ENCODE measurements at places on chromosomes 13 and 19. TPM values are rescaled to one million over a fixed set of nuclear protein-coding genes. Genes with fewer than 3 reads are reported as not detected.

The EHD2 gene
- 105 TPM for polyA plus RNA-seq

The HNRNPM gene
- 187 TPM for polyA plus RNA-seq

The ZNF226 gene
- polyA plus RNA-seq, result 21.5 TPM

The PRR20E gene
- polyA plus RNA-seq, result not detected

The TUBB4A gene
- 0.24 TPM for polyA plus RNA-seq

The C5AR1 gene
- 1.9 TPM for polyA plus RNA-seq

The ANGPTL4 gene
- polyA plus RNA-seq, result 2.9 TPM

The LMTK3 gene
- polyA plus RNA-seq, result 0.07 TPM

The ERICH6B gene
- polyA plus RNA-seq, result 1.4 TPM

The MAP4K1 gene
- 13.7 TPM for polyA plus RNA-seq

The VRK3 gene
- polyA plus RNA-seq, result 31.7 TPM

The VSTM2B gene
- polyA plus RNA-seq, result 0.26 TPM

The ISYNA1 gene
- 113 TPM for polyA plus RNA-seq

The SERPINE3 gene
- polyA plus RNA-seq, result 0.09 TPM

The LILRB1 gene
- polyA plus RNA-seq, result 0.71 TPM

The ACER1 gene
- not detected for polyA plus RNA-seq

The PROSER1 gene
- polyA plus RNA-seq, result 32.1 TPM

The ALG11 gene
- polyA plus RNA-seq, result not detected

The KIR3DL1 gene
- not detected for polyA plus RNA-seq

The PCDH17 gene
- polyA plus RNA-seq, result 9.0 TPM

The RPS28 gene
- polyA plus RNA-seq, result 449 TPM

The THSD1 gene
- polyA plus RNA-seq, result 23.1 TPM

The KBTBD6 gene
- polyA plus RNA-seq, result 11.0 TPM

The IGFL3 gene
- not detected for polyA plus RNA-seq

The ZNF823 gene
- 5.6 TPM for polyA plus RNA-seq

The ZNF787 gene
- polyA plus RNA-seq, result 42.9 TPM

The GAPDHS gene
- not detected for polyA plus RNA-seq

The FSD1 gene
- 2.2 TPM for polyA plus RNA-seq

The NTN5 gene
- polyA plus RNA-seq, result 0.60 TPM

The MYPOP gene
- polyA plus RNA-seq, result 3.6 TPM

Measured in muscle of arm (tissue), 14 donors.